ENCODE measurements at places on chromosomes 6 and 20. TPM values are rescaled to one million over a fixed set of nuclear protein-coding genes. Genes with fewer than 3 reads are reported as not detected.

- no peak for DNase-seq
- no peaks in the 10 kb centered on the region for H3K4me1 ChIP-seq
- no peaks in the 10 kb centered on the region for H3K36me3 ChIP-seq
- no peak overlapping the region for H3K4me3 ChIP-seq
These were observed 20.1 kb downstream of the COL21A1 start for GRCh38 chr6:56227071-56227879.

ZSCAN12 gene
- total RNA-seq: 10.5 TPM

- H3K36me3 ChIP-seq: peaks cover 22% of the 10 kb centered on the region
- no peak for DNase-seq
- no peak overlapping the region for H3K27ac ChIP-seq
- no peaks in the 10 kb centered on the region for H3K27me3 ChIP-seq
These were observed 20.0 kb downstream of the ZNF341 start for GRCh38 chr20:33751775-33752174.

ADGRF4 gene
- total RNA-seq: 1.5 TPM

- peaks cover 3% of the 10 kb centered on the region for H3K4me1 ChIP-seq
- no peaks in the 10 kb centered on the region for H3K27me3 ChIP-seq
- peak; percentile 69 for DNase-seq
- no peak overlapping the region for H3K4me3 ChIP-seq
- H3K36me3 ChIP-seq: no peaks in the 10 kb centered on the region
These were observed 131.0 kb upstream of the BMP2 start for GRCh38 chr20:6636209-6637159.

GRCh38 chr6:112640891-112641290 is 293.8 kb downstream of the RFPL4B start:
- no peak overlapping the region for H3K27ac ChIP-seq
- no peak overlapping the region for H3K4me3 ChIP-seq
- no peaks in the 10 kb centered on the region for H3K36me3 ChIP-seq

- no peak for DNase-seq
- no peaks in the 10 kb centered on the region for H3K36me3 ChIP-seq
- H3K27me3 ChIP-seq: no peaks in the 10 kb centered on the region
- no peak overlapping the region for H3K27ac ChIP-seq
These were observed 404.6 kb upstream of the OPRM1 start for GRCh38 chr6:153634416-153634815.

OOEP gene
- not detected for total RNA-seq

TRIM15 gene
- not detected for total RNA-seq

GRCh38 chr6:90008908-90009501 is 114.7 kb downstream of the GJA10 start:
- no peaks in the 10 kb centered on the region for H3K4me1 ChIP-seq
- H3K4me3 ChIP-seq: no peak overlapping the region
- no peak overlapping the region for H3K27ac ChIP-seq
- H3K36me3 ChIP-seq: peaks cover 26% of the 10 kb centered on the region
- no peaks in the 10 kb centered on the region for H3K27me3 ChIP-seq

DNA sequence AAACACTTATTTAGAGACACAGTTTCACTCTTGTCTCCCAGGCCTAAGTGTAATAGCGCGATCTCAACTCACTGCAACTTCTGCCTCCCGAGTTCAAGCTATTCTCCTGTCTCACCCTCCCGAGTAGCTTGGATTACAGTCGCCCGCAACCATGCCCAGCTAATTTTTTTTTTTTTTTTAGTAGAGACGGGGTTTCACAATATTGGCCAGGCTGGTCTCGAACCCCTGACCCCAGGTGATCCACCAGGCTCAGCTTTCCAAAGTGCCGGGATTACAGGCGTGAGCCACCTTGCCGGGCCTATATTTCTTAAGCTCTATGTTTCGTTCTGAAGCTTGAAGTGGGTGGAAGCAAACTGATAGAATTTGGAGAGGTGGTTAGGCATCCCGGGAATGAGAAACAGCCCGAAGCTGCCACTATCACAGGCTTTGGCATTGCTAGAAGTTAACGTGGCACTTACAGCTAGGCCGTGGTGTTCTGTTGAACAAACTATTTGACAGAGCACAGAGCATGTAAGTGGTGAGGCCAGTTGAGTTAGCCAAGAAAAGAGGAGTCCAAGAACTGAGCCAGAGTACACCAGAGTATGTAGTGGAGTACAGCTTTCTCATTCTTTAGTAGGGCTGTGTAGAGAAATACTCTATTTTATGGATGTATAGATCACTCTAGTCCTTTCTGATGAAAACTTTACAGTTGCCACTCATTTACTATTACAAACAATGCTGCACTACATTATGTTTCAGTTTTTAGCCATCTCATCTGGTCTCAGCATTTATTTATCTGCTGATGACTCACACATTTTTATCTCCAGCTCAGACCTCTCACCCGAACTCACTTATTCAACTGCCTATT is 62.0 kb upstream of the HFE start:
- H3K27ac ChIP-seq: no peak overlapping the region
- no peaks in the 10 kb centered on the region for H3K27me3 ChIP-seq
- H3K36me3 ChIP-seq: no peaks in the 10 kb centered on the region

- peaks cover 1% of the 10 kb centered on the region for H3K27me3 ChIP-seq
- H3K4me3 ChIP-seq: peak overlapping the region; percentile 94
- peak overlapping the region; percentile 10 for H3K27ac ChIP-seq
- peaks cover 6% of the 10 kb centered on the region for H3K36me3 ChIP-seq
- H3K4me1 ChIP-seq: no peaks in the 10 kb centered on the region
- DNase-seq: no peak
These were observed 577 bp upstream of the SCAND1 start for GRCh38 chr20:35954907-35955251.

PGC gene
- total RNA-seq: not detected

DNA sequence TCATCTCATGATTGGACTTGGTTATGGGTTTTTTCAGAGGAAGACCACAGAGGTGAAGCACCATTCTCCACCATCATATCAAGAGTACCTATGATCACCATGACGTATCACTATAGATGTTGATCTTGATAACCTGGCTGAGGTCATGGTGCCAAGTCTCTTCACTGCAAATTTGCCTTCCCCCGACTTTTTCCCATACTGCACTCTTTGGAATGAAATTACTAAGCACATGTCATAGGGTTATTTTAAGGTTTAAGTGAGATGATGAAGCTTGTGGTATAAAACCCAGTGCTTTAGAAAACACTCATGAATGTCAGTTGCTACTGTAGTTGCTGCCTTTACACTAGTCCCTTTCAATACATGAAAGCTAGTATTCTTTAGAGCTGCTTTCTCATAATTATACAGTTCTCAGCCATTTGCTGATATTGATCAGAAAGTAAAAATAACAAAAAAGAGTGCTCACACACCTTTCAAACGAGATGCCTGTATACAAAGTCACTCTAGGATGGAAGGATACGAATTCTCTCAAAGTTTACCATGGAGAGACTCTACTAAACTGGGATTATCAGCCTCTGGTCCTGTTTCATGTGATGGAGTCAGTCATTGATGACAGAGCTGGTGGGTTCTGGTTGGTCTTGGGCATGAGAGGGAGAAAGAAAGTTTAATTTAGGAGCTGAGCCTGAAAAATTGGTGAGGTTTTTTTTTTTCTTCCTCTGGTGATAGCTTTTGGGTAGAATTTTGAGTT is 228.1 kb downstream of the PRL start:
- DNase-seq: no peak
- no peaks in the 10 kb centered on the region for H3K4me1 ChIP-seq
- H3K36me3 ChIP-seq: peaks cover 51% of the 10 kb centered on the region
- no peaks in the 10 kb centered on the region for H3K27me3 ChIP-seq
- H3K4me3 ChIP-seq: no peak overlapping the region

GRCh38 chr20:41533537-41534136 is 84.5 kb downstream of the CHD6 start:
- H3K27ac ChIP-seq: no peak overlapping the region
- no peak for DNase-seq
- peaks cover 8% of the 10 kb centered on the region for H3K4me1 ChIP-seq
- no peaks in the 10 kb centered on the region for H3K27me3 ChIP-seq
- peaks cover 47% of the 10 kb centered on the region for H3K36me3 ChIP-seq

KCNQ5 gene
- total RNA-seq: 2.4 TPM

Data from endodermal cell (in vitro differentiated cells).